ENCODE measurements at places on chromosomes 2 and 18.

DNA sequence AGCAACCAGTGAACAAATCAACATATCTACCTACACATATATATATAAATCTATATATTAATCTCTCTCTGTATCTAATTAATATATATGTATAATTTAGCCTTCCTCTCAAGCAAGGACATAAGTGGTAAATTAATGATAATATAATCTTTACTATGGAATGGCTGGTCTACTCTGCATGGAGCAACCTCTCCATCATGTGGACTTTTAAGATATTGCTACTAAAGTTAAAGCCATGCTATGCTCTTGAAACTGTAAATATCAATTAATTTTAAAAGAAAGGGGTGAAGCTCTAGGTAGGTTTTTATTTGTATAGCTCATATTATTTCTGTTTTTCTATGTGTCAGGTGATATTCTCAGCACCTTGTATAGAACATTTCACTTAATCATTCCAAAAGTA, 147.0 kb downstream of the PPP1R1C start:
- DNase-seq, result no peak

GRCh38 chr2:69693775-69694450, 48.0 kb upstream of the ANXA4 start:
- DNase-seq, result no peak

- DNase-seq, result peak; percentile 21
These were observed 115.1 kb downstream of the NAB1 start for GRCh38 chr2:190763901-190764514.

- no peak for DNase-seq
These were observed 49.9 kb upstream of the RTN4 start for GRCh38 chr2:55099878-55100820.

GRCh38 chr18:37672932-37673595, 107.5 kb upstream of the CELF4 start:
- DNase-seq, result no peak

DNA sequence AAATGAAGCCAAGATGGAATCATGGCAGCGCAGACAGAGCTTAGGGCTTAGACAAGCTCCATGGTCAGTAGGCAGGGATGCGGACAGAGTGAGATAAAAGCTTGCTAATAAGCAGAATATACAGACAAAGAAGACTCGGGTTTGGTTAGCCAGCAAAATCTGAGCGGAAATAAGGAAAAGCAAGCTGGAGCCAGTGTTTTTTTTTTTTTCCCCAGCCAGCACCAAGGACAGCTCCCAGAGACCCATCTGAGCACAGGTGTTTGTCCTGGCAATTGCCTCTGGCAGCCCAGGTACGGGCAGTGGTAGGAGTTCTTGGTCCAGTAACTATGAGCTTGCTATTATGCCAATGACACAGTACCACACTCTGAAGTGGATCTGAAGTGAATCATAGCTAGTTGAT, 187.6 kb downstream of the ADCYAP1 start:
- no peak for DNase-seq

DNA sequence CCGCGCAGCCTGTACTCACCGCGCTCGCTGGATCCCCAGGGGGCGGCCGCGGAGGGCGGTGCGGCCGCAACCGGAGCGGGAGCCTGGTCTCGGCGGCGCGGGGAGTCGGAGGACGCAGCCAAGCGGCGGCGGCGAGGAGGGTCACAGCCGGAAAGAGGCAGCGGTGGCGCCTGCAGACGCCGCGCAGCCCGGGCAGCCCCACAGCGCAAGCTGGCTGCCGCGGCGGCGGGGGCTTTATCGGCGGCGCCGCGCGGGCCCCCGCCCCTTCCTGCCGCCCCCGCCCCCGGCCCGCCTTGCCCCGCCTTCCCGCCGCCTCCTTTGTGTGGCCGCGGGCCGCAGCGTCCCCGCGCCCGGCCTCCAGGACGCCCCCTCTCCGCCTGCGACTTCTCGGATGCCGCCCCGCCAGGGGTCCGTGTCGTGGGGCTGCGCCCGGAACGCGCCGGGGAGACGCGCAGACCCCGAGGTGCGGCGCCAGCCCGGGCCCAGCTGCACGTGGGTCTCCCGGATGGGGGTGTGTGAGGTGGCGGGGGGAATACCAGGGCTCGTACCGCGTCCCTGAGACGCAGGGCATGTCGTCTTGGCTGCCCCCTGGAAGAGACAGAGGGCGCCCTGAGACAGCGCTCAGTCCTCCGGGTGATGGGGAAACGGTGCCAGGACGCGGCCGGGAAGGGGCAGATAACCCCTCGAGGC, at the start of gene SERPINE2:
Gene SERPINE2 (minus strand): TSS at position 207 of the 690 bp plus-strand sequence. CDS start 37,386 bp downstream, outside the sequence.
- peak; percentile 73 for DNase-seq

- no peak for DNase-seq
These were observed 15.9 kb downstream of the VWA3B start for GRCh38 chr2:98102878-98103277.

DNA sequence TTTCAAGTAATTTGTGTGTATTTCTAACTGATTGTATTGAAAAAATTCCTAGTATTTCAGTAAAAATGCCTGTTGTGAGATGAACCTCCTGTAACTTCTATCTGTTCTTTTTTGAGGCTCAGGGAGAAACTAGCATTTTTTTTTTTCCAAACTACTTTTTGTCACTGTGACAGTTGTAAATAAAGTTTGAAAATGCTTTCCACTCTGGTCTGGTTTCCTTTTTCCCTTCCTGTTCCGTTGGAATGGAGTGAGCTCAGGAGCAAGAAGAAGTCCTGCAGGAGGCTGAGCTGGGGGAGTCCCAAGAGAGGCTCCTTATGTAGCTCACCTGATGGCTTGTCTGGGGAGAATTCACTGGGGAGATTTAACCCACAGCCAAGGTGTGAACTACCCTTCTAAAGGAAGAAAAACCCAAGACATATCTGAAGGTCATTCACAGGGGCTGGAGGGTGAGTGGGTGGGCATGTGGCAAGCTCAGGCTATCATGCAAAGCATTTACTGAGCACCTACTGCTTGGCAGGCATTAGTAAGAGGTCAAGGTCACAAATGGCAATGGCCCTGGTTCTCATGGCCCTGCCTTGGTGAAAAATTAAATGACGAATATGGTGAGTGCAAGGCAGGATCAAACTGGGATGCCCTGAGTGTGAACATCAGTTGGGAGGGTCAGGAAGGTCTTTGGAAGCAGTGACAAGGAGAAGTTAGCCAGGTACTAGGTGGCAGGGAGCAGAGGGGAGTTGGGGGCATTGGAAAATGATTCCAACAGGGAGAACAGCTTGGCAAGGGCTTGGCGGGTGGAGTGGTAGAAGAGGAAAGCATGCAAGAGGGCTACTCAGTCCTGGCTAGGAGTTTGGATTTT, 28.7 kb downstream of the LBH start:
- DNase-seq, result no peak

- DNase-seq, result no peak
These were observed 44.1 kb downstream of the ANKRD44 start for GRCh38 chr2:197266477-197266876.

- DNase-seq, result no peak
These were observed 58.3 kb downstream of the EML4 start for GRCh38 chr2:42227491-42227890.

DNA sequence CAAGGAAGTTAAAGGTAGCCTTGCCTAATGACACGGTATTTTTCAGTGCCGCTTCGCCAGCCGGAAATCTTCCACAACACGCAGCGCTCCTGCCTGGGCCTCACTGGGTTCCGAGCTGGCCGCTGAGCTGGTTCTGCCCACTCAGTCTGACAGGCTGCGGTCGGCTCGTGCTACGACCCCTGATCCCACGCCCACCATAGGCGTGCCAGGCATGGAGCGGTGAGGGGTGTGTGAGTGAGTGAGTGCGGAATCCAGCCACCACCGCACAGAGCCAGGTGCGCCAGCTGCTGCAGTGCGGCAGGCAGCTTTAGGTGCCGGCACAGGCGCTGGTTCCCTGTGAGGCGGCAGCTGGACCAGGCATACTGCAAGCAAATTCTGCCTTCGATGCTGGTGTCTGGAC, 407.9 kb downstream of the DCC start:
- DNase-seq, result no peak

DNA sequence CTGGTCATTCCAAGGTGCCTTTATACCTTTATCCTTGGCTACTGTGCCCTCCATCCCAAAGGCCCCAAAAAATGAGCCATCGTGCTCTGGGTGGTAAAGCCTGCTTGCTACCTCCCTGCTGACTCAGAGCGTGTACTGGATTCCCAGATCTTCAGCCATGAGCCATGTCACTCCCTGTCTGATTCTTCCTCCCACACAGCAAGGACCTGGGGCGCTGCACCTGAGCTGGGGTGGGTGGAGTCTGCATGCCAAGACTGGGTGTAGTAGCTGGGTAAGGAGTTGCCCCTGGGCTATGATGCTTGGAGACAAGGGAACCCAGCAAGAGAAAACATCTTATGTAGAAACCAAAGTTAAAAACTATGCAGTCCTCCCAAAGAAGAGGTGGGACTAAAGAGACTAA, 37.2 kb upstream of the APCDD1 start:
- no peak for DNase-seq

- DNase-seq, result no peak
These were observed 536.2 kb upstream of the FSIP2 start for GRCh38 chr2:185202381-185202780.

DNA sequence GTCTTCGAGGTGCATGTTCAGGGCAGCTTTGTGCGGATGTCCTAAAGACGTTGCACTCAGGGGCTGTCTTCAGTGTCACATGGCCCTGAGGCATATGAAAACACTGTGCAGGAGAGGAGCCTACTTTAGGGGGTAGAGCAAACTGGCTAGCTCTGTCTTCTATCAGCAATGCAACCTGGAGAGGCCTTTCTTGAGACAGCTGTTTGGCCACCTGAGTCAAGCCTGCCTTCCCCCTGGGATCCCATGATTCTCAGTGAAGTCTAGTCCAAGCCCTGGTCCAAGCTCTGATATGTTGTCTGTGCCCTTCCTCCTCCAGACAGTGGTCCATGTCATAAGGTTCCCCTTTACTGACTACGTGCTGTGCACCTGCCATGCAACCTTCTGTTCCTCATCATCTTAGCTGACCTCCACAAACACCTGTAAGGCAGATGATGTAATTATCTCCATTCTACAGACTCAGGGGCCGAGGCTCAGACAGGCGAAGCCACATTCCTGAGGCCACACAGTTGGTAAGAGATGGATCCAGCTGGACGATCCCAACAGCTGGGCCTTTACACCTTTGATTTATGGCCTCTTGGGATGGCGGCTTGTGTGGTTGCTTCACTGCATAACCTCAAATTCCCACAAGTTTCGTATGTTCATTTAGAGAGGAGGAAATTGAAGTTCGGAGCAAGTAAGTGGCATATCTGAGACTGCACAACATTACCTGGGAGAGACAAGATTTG, 109.9 kb downstream of the COPS8 start:
- DNase-seq, result no peak

- peak; percentile 50 for DNase-seq
These were observed 7.0 kb downstream of the SPEG start for GRCh38 chr2:219441451-219442255.

DNA sequence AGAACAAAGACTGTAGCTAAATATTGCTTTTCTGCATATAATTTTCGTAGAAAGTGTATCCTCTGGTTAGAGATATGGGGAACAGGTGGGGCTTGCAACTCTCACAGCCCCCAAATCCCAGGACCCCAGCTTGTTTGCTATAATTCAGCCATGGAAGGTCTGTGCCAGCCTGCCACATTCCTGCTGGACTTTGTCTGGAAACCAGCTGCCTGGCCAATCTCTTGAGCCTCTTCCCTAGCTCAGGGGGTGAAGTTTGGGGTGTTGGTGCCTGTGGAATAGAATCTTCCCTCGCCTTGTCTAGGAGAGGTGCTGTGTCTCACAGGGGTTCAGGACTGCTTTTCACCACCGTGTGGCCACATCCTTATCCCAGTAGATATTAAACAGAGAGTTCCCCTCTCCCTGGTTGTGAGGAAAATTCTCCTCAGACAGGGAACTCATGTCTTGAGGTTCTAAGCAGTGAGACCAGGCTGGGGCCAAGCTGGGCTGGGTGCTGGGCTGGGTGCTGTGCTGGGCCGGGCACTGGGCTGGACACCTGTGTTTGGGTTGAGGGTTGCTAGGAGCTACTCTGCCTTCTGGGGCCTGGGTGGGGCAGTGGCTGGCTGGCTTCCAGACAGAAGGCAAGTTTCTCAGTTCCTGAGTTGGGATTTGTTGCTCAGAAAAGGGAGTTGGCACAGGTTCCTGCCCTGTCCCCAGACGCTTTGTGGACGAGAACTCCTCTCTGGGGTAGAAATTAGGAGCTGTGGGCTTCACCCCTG, 12.3 kb downstream of the TOGARAM2 start:
- DNase-seq, result no peak

- DNase-seq, result no peak
These were observed 21.0 kb downstream of the NOP58 start for GRCh38 chr2:202286595-202286994.

DNA sequence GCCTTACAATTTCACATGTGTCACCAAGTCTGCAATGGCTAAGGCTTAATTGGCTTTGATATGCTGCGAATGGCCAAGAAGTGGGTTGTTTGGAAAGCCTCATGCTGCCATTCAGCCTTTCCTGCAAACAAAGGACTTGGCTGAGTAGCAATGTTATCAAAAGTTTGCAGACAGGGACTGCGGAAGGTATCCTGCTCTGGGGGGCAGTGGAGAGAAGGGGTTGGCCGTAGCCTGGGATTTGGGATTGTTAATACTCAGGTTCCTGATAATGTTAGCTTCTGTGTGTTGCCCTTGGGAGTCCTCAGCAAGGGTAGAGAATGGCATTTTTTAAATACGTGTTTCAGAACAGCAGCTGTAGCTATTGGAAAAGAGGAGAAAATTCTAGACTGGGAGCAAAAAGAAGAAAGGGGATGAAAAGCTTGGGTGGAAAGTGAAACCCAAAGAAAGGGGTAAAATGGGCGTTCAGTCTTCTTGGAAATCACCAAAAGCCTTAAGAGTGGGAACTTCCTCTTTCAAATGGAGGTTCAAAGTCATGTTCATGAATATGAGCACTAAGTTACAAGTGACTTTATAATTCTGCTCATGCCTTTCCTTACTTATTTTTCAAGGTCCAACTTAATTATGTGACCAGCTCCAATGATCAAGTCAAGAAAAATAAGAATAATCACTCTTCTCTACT, 325.1 kb downstream of the RNF144A start:
- no peak for DNase-seq

DNA sequence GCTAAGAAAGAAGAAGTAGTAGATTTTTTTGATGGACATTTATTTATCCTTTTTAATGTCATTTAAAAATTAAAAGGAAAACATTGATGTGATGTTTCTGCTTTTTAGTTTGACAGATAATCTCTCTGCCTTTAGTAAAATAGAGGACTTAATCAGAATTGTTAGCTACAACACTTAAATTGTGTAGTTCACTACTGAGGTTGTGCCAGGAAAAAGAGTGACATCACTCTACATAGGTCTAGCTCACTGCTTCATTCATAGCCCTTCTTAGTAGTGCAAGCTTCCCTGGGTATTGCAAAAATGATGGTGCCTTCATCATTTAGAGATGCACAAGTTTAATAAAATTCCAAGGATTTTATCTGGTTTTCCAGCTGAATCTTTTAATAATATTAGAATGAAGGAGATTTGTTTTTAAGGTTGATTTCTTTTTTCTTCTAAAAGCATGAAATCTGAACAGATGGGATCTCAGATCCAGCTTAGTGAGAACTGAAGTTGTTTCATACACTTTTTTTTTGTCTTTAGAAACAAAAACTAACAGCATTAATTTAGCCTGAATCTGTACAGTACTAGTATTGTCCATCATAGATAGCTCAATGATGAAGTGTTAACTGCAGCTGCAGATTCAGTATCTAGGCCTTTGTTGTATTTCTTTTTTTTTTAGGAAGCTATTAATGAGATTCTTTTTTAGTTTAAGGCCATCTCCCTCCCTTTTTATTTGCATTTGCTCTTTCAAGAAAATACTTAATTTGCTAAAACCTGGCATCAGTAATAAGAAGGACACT, 20.6 kb upstream of the TMEFF2 start:
- DNase-seq, result no peak

GRCh38 chr2:1686784-1687105, 57.6 kb downstream of the PXDN start:
- DNase-seq, result no peak

- no peak for DNase-seq
These were observed 40.6 kb downstream of the CPO start for GRCh38 chr2:206979922-206980321.

GRCh38 chr18:76013057-76013456, 482.0 kb downstream of the ZNF516 start:
- no peak for DNase-seq
